ENCODE measurements at places on chromosomes 6 and 20.

GRCh38 chr6:138289739-138290138 lies 71.4 kb upstream of the PBOV1 start:
- DNase-seq, result no peak

DNA sequence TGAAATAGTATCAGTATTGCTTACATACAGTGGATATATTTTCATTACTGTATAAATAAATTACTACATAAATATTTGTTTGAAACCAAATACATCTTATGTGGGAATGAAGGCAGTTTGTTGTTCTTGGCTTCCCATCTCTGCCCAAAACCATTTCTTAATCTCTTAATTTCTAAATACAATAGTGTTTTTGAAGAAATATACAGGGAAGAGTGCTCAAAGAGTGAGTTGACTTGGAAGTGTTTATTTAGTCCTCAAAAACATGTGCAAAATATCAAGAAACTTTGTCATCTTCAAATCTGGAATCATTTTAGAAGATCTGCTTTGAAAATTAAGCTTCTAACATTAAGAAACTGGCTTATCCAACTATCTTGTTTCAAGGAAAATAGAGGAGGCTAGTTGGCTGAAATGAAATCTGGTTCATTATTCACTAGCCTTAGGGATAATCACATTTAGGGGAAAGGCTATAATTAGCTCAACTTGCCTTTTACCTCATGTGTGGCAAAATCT lies 259.8 kb upstream of the FLRT3 start:
- DNase-seq, result no peak

GRCh38 chr20:4119854-4120209 lies 104.5 kb upstream of the RNF24 start:
- DNase-seq, result no peak

DNA sequence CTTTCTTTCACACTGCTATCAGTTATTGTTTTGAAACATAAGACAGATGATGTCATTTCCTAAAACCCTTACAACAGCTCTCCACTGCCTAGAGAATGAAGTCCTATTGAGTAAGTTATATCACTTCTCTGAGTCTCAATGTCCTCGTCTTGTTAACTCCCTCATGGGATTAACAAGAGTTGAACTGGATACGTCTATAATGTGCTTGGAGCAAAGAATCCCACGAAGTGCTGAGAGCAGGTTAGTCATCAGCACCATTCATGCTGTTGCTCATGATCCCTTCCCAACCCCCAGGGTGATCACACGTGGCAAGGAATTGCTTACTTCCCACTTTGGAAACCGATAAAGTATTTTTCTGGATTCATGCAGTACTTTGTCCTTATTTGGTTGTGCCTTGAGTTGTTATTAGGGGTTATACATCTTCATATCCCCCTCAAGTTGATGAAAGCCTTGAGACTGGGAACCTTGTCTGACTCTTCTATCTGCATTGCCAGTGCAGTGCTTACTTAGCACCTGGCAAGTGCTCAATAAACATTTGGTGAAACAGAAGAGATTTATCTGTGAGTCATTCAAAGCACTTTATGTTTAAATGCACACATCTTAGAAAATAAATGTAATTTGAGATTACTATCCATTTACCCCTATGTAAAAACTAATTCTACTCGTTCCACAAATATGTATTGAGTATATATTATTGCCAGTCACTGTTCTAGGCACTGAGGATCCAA lies 487.5 kb downstream of the EPM2A start:
- DNase-seq, result no peak

DNA sequence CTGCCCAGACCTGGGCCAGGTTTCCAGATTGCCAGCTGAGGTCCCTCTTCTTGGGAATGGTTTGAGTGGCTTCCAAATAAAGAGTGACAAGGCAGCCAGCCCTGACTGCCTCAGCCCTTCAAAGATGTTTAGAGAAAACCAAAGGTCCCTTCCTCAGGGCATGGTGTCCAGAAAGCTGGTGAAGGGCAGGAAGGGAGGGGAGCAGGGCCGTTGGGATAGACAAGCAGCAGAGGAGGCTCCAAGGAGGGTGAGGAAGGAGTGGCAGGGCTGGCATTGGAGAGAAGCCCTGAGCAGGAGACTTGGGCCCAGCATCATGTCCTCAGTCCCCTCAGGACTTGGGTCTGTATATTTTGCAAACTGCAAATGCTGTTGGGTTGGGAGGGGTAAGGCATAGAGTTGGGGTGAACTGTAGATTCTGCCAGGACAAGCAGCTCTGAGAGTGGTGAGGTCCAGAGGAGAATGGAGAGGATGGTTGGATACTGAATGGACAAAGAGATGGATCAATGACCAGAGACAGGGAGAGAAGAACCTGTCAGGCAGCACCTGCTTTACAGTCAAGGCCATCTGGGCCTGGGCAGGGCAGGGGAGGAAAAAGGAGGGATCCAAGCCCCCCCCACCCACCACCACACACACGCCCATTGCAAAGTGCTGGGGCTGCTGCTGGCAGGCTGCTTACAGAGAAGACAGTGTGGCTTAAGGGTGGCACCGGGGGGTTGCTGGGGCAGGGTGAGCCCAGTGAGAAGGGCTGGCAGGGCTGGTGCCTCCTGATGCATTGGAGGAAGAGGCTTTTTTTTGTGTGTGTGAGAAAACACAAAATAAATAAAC lies 5.5 kb upstream of the DSN1 start:
- no peak for DNase-seq

DNA sequence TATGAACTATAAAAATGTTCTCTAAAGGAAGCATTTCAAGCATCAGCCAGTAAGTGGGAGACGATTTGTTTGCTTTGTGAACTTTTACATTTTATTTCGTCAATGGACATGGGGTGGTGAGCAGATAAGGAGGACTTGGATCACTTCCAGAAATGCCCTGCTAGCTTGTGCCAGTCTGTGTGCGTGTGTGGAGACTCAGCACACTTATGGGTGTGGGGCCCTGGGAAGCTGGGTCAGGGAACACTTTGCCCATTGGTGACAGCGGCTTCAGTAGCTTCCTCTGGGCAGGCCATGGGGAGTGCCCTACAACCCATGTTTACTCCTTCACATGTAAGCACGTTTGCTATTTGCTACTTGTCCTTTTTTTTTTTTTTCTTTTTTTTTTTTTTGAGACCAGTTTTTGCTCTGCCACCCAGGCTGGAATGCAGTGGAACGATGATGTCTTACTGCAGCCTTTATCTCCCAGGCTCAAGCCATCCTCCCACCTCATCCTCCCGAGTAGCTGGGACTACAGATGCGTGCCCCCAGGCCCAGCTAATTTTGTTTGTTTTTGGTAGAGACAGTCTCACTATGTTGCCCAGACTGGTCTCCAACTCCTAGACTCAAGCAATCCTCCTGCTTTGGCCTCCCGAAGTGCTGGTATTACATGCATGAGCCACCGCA lies 24.2 kb downstream of the PRDM1 start:
- DNase-seq, result no peak

DNA sequence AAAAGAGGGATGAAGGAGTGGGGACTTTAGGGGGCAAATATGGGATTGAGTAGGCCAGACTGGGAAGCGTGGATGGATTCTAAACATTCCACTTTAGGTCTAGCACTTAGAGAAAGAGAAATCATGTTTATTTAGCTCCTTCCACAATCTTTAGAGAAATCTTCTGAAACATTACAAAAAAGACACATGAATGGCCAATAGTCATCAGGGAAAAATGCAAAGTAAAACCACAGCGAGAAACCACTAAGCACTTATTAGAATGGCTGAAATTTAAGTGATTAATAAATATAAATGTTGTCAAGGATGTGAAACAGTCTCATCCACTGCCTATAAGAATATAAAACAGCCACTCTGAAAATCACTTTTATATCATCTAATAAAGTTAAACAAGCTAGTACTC lies 46.9 kb downstream of the HLA-A start:
- DNase-seq, result no peak

GRCh38 chr6:82362878-82363427 lies 664 bp upstream of the TPBG start:
- DNase-seq, result no peak

Measured in stimulated activated CD8-positive, alpha-beta memory T cell treated with anti-CD3 and anti-CD28 coated beads, Interleukin-12 subunit alpha, Interleukin-12 subunit beta, amount 100 ng/mL, for 4 hours (primary cell).